ENCODE measurements at places on chromosomes 5 and 9. TPM values are rescaled to one million over a fixed set of nuclear protein-coding genes. Genes with fewer than 3 reads are reported as not detected.

DNA sequence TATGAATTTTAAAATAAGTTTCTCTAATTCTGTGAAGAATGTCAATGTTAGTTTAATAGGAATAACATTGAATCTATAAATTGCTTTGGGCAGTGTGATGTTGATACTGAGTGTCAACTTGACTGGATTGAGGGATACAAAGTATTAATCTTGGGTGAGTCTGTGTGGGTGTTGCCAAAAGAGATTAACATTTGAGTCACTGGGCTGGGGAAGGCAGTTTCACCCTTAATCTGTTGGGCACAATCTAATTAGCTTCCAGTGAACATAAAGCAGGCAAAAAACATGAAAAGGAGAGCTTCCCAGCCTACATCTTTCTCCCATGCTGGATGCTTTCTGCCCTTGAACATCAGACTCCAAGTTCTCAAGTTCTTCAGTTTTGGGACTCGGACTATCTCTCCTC, 832.0 kb upstream of the ARRDC3 start:
- DNase-seq: no peak

GRCh38 chr5:95822542-95823181, at the start of gene GLRX:
Gene GLRX (minus strand): TSS chr5:95822726. CDS start chr5:95822662, 64 bp downstream.
- DNase-seq: peak; percentile 92

DNA sequence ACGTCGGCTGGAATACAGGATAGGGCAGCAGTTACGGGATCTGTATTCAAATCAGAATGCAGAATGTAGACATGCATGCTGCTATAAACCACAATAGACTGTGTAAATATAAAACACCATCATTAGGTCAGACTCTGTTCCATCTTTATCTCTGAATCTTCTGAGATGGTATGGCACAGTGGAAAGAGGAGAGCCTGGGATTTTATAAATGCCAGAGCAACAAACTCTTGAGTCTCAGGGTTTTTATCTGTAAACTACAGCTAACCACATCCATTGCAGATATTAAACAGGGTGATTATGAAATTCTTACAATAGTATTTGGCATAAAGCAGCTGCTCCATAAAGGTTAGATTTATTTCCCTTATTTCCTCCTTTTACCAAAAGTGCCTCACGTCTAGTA, 108.7 kb downstream of the ZDHHC21 start:
- DNase-seq: no peak

- no peak for DNase-seq
Observed at GRCh38 chr9:91647371-91647770, 223.7 kb upstream of the NFIL3 start.

- no peak for DNase-seq
Observed at GRCh38 chr5:128913551-128913950, 51.7 kb upstream of the SLC27A6 start.

GRCh38 chr5:111550282-111551020, 38.1 kb upstream of the STARD4 start:
- peak; percentile 91 for DNase-seq

DNA sequence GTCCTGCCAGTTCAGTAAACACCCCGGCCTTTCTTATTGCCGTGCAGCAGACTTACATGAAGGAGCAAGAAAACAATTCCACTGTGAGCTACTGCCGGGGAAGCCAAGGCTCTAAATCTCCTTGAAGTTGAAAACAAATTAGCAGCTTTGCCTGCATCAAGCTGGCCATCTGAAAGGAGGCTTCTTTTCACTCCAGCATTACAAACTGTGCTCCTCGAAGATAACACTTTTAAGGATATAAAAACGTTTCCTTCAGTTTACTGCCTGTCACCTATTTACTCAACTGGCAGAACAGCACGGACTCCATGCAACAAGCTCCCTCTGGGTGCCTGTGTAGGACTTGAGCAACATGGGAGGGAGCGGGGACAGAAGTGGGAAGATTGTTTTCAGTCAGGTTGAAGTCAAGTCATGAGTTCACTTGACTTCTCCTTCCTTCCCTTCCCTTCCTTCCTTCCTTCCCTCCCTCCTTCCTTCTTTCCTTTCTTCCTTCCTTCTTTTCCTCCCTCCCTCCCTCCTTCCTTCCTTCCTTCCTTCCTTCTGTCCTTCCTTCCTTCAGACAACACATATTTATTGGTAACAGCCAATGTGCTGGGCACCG, 67.4 kb downstream of the ZNF608 start:
- DNase-seq: no peak

DNA sequence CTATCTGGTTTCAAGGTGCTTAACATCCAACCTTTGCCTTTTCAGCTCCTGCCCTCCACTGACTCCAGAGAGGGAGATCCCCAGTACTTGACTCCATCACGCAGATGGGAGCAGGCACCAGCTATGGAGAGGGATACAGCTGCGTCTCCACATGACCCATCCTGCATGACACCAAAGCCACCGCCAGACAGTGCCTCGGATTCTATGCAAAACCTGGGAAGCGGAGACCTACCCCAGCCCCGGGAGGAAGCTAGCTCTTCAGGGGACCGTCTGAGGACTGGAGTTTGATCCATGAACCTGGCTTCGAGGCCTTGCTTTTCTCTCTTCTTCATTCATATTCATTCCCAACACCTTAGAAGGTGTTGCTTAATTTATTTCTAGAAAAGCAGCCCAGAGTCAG, 24.8 kb downstream of the HRH2 start:
- DNase-seq: no peak

The LIFR gene
- 17.1 TPM for total RNA-seq

The RGS7BP gene
- not detected for total RNA-seq

All from epithelial cell of proximal tubule (primary cell).